ENCODE measurements at places on chromosomes 16 and 17.
A peak's percentile ranks its signal among the peaks of the same experiment; 100 is the strongest.

DNA sequence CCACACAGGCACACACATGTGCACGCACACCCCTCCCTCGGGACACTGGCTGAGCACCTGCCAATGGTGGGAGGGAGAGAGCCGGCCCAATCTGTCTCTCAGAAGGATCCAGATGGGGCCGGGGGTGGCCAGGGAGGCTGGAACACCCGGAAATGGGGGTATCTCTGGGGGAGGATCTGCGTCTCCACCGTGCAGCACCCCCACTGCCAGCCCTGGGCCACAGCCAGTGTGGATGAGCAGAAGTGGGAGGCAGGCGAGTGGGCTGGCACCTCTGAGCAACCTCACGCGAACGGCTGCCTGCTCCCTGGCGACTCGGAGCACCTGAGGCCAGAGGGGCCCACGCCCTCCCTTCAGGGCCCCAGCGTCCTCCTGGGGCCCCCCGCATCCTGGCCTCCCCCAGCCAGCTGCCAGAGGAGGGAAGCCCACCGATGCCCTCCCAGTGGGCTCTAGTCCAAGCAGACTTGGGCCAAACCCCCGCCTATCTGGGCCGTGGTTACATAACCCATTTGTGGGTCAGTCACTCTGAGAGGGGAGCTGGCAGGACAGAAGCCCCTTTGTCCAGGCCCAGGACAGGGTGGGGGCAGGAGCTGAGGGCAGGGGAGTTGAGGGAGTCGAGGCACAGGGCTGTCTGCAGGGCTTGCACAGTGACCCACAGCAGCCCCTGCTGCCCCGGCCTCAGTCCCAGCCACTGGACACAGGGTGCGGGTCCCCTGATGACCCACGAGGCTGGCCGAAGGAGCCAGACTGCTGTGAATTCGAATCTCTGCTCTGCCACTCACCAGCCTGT is 5.6 kb downstream of the CASKIN1 start:
- no peak for DNase-seq

GRCh38 chr16:76885776-76886537 is 305.0 kb upstream of the MON1B start:
- DNase-seq: no peak

DNA sequence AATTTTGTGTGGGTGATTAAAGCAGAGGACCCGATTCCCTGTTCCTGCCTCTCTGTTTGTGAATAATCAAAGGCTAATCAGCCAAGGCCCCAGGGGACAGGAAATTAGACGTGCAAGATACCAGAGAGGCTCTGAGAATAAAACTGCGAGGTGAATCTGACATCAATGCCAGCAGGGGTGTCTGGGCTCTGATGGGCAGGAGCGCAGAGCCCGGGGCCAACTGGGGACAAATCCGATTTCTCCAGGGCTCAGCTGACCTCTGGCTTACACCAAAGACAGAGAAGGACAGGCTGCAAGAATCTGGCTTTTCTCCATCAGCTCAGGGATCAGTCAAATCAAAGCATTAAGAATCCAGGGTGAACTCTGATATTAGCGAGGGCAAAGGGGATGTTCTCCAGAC is 174.3 kb downstream of the XYLT1 start:
- no peak for DNase-seq

DNA sequence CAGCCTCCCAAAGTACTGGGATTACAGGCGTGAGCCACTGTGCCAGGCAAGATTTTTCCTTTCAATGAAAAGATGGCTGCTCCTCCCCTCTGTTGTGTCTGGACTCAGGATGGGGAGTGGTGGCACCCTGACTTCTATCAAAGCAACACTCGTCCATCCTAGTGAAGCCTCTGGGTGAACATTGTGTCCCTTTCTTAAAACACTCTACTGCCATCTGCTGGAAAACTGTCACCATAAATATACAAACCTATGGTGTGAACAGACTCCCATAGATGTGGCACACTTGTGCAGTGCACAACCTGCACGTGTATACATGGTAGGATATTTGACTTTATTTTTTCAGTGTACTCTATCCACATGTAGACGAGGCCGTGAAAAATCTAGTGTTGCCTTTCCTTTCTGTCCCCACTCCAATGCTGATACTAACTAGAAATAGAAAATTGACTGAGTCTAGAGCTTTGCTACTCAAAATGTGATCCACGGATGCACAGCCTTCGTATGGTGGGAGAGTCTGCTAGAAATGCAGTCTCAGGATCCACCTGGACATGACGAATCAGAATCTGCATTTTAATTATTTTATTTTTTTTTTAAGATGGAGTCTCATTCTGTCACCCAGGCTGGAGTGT is 55.9 kb upstream of the PLCG2 start:
- DNase-seq: peak; percentile 75

All from HCEC 1CT (cell line).